Mucosa of descending colon (tissue), 3 donors: ENCODE measurements at places on chromosomes 16 and 17. TPM values are rescaled to one million over a fixed set of nuclear protein-coding genes. Genes with fewer than 3 reads are reported as not detected.

- peak; percentile 70 for DNase-seq
Measured at GRCh38 chr16:48535831-48536613, 74.0 kb downstream of the N4BP1 start.

The MIS12 gene
- 14.3 TPM for total RNA-seq

The TRIM72 gene
- total RNA-seq = 0.02 TPM

- DNase-seq = no peak
Measured at GRCh38 chr17:323181-323580, 29.4 kb downstream of the RPH3AL start.

The PGAP3 gene
- total RNA-seq = 74.6 TPM

DNA sequence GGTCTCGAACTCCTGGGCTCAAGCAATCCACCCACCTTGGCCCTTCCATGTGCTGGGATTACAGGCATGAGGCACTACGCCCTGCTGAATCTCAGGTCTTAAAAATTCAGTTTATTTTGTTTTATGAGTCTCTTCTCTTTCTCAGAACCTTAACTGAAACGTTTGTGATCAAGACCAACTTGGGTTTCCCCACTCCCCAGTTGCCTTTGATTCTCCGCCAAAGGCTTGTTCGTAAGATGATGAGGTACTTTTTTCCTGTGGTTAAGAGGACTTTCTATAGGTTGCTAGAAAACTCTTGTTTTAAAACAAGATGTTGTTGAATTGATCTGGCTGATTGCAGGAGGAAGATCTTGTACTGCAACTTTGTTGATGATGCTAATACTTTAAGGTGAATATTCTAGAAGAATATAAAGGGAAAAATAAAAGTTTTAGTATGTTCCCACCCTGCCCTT lies 11.7 kb downstream of the ABCC1 start:
- DNase-seq = no peak

- DNase-seq = peak; percentile 91
Measured at GRCh38 chr16:11224096-11224893, 31.7 kb downstream of the SOCS1 start.

GRCh38 chr16:64687786-64688185 lies 434.1 kb downstream of the CDH11 start:
- no peak for DNase-seq

GRCh38 chr16:49356728-49357488 lies 16.7 kb upstream of the C16orf78 start:
- peak; percentile 72 for DNase-seq
